AG09309 (cell line): ENCODE measurements at places on chromosomes 13 and 19.
A peak's percentile ranks its signal among the peaks of the same experiment; 100 is the strongest.

- no peak for DNase-seq
These were observed 260.9 kb downstream of the MTUS2 start for GRCh38 chr13:29081036-29081435.

- no peak for DNase-seq
These were observed 8.3 kb upstream of the SYCN start for GRCh38 chr19:39212375-39212742.

DNA sequence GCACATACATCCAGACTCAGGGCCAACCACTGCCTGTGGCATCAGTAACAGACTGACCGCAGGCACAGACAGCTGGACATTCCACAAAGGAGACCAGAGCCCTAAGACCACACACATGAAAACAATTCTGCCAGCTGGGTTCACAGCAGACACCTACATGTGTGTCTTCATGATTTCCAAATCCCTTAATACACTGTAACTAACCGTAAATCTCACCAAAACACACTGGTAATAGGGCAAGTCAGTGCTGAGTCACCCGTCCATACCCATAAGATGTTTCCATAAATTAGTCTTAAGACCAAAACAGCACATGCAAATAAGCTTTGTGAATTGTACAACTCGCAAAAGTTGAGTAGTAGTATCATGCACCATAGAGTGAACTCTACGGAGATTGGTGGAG is 65.4 kb downstream of the TUBGCP3 start:
- DNase-seq, result no peak

- no peak for DNase-seq
These were observed 86.7 kb downstream of the ZAR1L start for GRCh38 chr13:32228330-32229041.

DNA sequence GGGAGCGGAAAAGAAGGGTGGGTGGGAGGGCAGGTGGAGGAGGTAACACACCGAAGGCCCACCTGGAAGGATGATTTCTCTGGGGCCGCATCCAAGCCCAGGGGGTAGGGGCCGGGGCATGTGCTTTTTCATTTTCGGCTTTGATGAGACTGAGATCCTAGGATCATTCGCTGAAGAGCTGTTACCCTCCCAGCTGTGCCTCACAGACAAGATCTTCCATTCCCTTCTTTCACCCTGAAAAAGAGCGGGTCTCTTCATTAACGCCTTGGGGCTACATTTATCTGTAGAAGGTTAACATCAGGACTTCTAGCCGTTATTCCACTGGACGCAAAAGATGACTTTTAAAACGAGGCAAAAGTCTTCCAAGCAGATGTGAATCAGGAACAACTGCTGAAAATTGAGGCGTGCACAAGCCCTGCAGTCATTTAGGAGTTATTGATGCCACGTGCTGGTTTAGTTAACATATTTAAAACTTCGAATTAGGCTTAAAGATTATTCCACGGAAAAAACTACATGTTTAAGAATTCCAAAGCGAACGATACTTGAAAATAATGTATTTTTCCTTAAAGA is 1.1 kb downstream of the LMO7 start:
- no peak for DNase-seq

- DNase-seq, result no peak
These were observed 524 bp downstream of the NAA16 start for GRCh38 chr13:41311406-41312175.

DNA sequence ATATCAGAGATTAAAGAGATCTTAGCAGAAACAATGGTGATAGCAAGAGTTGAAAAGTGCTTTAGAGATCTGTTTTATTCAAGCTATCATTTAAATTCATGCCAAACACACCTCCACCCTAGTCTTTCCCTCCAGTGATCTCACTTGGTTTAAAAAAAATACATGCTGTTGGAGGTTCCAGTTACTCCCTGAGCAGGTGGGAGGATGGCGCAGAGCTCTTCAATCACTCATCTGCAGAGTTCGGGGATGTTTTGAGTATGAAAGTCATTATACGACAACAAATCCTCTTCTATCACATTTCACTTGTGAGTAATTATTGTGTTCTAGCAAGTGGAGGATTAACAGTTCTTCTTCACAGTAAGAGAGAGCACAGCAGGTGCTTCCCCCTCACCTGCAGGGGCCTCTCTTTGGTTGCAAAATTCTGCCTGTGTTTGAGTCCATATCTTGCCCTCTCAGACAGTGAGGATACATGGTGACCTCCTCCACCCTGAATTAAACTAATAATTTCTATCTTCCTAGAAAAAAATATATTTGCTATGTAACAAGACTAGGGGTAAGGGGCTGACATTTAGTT is 376.7 kb downstream of the LIG4 start:
- DNase-seq, result no peak

GRCh38 chr19:47726467-47726866 is 13.2 kb downstream of the EHD2 start:
- DNase-seq, result no peak

GRCh38 chr13:76707360-76707759 is 178.8 kb downstream of the KCTD12 start:
- no peak for DNase-seq

GRCh38 chr19:4969772-4970531 is 1.0 kb downstream of the KDM4B start:
- DNase-seq, result no peak

DNA sequence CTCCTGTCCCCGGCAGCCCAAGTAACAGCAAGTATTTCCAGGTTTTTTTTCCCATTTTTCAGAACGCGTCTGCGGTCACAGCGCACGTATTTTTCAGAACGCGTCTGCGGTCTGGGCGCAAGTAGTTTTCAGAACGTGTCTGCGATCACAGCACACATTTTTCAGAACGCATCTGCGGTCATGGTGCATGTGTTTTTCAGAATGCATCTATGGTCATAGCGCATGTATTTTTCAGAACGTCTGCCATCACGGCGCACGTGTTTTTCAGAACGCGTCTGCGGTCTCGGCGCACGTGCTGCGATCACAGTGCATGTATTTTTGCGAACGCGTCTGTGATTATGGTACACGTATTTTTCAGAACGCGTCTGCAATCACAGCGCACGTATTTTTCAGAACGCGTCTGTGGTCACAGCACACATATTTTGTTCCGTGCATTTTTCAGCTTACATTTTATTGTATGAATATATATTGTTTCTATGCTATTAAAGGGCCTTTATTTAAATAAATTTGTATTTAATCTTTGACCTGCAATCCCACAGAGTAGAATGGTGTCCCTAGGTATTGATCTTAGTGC is 19.7 kb downstream of the ATP4B start:
- DNase-seq, result no peak

DNA sequence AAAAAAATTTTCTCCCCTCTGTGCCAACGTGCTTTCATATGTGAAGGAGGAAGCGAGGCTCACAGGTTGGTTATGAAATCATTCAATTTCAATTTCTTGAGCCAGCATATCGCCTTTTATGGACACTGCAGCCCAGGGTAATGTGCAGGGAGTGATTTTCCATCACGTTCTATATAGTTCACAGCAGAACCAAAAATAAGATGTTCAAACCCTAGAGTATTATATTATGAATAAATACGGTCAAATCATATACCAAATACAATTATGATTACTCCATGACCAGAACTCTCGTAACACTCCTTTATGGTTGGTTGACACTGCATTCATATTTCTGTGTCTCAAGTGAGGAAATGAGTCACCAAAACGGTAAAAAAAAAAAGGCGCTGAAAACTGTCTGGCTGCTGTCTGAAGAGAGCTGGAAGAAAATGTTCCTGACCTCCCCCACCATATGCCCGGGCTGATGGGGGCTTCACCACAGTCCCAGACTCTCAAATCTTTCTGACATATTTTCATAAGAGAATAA is 75.8 kb upstream of the UBAC2 start:
- DNase-seq, result peak; percentile 4

DNA sequence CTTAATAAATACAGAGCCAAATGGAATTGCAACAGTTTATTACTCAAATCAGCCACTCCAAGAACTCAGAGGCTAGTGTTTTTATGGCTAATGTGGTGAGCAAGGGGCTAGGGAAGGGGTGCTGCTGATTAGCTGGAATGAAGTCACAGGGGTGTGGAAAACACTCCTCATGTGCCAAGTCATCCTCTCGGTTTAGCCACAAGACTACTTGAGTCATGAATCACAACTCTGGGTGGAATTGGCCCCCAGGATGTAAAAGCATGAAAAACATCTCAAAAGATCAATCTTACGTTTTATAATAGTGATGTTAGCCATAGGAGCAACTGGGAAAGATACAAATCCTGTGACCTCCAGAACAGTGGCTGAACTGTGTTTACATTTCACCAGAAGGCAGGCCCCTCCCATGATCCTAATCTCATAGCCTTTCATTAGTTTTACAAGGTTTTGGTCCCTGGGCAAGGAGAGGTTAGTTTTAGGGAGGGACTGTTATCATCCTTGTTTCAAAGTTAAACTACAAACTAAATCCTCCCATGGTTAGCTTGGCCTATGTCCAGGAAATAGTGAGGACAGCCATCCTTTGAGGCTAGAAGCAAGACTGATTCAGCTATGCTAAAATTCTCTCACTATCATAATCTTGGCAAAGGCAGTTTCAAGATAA is 2020.1 kb upstream of the PCDH20 start:
- DNase-seq, result peak; percentile 99

GRCh38 chr19:30712431-30713337 is 340.5 kb downstream of the ZNF536 start:
- no peak for DNase-seq

- no peak for DNase-seq
These were observed 17.0 kb downstream of the ILF3 start for GRCh38 chr19:10670876-10671804.

DNA sequence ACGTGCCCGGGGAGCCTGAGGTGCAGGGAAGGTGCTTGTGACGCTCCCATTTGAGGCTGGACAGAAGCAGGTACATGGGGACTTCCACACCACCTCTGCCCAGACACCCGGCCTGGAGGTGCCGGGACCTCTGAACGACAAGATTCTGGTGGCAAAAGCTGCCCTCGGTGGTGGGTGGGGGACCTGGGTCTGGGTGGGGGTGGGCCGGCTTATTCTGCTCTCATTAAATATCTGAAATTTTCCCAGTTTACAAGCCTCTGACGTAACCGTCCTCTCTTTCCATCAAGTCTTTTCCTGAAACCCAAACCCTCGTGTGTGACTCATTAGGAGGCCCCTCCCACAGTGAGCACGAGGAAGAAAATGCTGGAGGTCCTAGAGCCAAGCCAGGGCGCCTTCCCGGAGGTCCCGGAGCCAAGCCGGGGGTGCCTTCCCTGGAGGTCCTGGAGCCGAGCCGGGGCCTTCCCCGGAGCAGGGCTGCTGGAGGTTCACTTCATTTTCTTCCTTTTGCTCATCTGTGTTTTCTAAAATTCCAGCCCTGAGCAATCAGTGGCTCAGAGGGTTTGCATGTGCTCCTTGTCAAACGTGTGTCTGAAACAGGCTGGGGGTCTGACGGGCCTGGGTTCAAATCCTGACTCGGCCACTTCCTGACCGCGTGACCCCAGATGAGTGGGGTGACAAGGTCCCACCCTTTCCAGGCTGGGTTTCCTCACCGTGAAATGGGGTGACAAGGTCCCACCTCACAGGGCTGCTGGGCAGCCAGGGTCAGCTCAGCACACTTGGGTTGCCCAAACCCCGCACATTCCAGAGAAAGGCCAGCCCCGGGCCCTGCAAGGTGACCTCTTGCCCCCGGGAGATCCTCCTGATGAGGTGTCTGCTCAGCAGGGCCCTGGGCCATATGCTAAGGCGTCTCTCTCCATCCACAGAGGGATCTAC is 10.0 kb downstream of the CFD start:
- peak; percentile 79 for DNase-seq

DNA sequence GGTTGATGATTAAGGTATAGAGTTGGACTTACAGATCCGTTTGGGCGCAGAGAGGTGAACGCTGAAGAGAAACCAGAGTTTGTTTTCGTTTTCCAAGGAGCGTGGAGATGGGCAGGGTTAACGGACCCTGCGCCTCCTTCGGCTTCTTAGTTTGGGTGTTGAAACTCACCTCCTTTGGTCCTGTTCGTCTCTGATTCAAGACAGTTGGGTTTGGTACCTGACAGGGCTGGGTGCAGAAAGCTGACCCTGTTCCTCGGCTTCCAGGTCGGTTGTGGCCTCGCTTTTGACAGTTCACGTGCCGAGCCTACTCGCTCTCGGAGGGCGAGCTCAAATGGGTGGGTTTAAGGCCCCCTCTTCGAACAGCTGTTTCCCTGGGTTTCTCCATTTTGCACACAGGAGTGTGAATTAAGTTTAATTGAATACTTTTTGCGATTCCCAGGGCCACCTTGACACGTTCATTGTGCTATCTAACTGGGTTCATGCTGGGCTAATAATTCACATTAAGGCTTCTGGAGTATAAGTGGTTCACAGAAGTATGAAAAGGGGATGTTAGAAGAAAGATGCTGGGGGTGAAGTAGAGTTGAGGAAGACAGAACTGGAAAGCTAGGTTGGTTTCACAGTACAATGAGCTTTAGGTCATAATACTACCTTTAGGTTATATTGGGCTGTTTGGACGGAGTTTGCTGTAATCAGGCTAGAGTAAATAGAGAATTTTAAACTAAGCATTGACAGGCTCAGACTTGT is 638 bp downstream of the USPL1 start:
- no peak for DNase-seq

DNA sequence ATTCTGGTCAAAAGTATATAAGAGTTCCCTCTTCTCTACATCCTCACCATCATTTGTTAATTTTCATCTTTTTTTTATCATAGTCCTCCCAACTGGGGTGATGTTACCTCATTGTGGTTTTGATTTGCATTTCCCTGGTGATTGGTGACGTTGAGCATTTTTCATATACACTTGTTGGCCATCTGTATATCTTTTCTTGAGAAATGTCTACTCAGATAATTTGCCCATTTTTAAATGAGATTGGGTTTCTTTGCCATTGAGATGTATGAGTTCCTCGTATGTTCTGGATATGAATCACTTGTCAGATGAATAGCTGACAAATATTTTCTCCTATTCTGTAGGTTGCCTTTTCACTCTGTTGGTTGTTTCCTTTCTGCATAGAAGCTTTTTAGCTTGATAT is 2.4 kb downstream of the CD33 start:
- no peak for DNase-seq

GRCh38 chr13:21465710-21466160 is 6.6 kb upstream of the ZDHHC20 start:
- DNase-seq, result no peak
